Stimulated activated CD4-positive, alpha-beta T cell treated with anti-CD3 and anti-CD28 coated beads, Interleukin-12 subunit alpha, Interleukin-12 subunit beta, amount 100 ng/mL, for 4 hours (primary cell): ENCODE measurements at places on chromosomes 3 and 15.

DNA sequence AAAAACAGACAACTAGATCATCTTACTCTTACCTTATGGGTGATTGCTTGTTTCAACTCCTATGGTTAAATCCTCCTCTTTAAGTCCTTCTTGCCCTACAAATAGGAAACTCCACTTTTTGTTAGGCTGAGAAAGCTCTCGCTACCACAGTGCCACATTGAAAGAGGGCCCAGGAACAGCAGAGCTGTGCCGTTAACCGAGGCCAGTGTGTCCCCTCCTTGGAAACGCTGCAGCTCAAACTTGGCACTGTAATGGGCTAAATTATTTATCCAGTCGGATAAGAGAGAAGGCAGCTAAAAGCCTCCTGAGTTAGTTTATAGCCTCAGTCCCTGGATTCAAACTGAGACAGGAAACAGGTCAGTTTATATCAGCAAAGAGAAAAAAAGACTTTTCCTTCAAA lies 46.1 kb downstream of the KBTBD12 start:
- no peak for DNase-seq

DNA sequence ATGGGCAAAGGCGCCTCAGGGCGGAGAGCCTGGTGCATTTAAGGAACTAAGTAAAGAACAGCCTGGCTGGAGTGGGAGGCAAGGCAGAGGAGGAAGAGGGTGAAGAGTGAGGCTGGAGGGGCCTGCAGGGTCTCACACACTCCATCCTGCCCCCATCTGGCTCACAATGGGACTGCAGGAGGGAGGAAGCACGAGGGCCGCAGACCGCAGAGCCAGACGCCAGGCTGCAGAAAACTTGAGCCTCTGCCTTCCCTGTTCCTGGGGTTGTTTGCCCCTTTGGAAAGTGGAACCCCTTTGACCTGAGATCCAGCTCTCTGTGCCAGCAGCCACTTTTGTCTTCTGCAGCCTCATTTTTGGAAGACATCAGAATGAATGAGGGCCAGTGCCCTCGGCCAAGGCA lies 138.0 kb downstream of the SRGAP3 start:
- DNase-seq: no peak

- no peak for DNase-seq
These were observed 34.9 kb downstream of the IDH2 start for GRCh38 chr15:90067181-90067952.

DNA sequence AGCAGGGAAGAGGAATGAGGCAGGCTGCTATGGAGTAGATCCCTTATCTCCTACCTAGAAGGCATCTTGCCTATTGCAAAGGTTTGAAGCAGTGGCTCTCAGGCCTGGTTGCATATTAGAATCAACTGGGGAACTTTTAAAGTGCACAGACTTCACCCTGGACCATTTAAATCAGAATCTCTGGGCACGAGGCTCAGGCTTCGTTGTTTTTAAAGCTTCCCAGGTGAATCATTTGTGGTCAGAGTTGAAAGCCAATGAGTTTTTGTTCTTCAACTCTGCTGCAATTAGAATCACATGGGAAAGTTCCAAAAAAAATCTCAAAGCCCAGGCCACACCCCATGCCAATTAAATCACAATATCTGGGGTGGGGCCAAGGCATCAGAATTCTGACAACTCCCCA lies 773.1 kb downstream of the AGBL1 start:
- DNase-seq: no peak

- DNase-seq: no peak
These were observed 98.2 kb downstream of the PLCH1 start for GRCh38 chr3:155646669-155647068.

DNA sequence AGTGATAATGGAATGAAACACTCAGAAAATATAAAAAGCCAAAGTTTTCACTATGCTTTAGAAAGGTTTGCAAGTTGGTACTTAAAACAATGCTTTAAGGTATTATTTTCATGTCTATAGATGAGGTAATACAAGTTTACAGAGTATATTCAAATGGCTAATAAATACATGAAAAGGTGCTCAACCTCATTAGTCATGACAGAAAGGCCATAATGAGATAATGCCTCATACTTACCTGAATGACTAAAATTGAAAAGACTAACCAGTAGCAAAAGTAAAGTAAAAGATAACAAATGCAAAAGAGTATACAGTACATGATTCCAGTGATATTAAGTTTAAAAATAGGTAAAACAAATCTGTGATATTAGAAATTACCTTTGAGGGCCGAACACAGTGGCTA lies 163.8 kb downstream of the SUCLG2 start:
- no peak for DNase-seq

DNA sequence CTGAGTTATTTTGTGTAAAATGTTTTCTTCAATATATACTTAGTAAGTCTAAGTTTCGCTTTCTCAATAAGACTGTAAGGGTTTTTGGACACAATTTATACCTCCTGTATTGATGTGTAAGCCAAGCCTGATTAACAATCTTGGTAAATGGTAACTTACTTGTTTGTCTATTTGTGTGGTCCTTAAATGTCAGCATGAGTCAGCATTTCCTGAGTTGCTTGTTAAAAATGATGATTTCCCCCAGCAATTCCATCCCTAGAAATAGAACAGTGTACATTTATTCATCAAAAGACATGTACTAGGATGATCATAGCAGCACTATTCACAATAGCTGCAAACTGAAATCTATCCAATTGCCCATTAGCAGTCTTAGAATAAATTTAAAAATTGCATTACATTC lies 53.4 kb upstream of the LRIG1 start:
- DNase-seq: no peak

- no peak for DNase-seq
These were observed 622 bp downstream of the XIRP1 start for GRCh38 chr3:39191773-39192172.

- DNase-seq: no peak
These were observed 86.8 kb downstream of the RFX7 start for GRCh38 chr15:56156877-56157276.

- DNase-seq: no peak
These were observed 3.9 kb downstream of the NUP210 start for GRCh38 chr3:13415997-13416793.

- peak; percentile 25 for DNase-seq
These were observed 68.4 kb downstream of the HES1 start for GRCh38 chr3:194204042-194204987.

GRCh38 chr15:43544266-43544665 lies 26.9 kb downstream of the MAP1A start:
- no peak for DNase-seq
